ENCODE measurements at places on chromosomes 7 and 10.

DNA sequence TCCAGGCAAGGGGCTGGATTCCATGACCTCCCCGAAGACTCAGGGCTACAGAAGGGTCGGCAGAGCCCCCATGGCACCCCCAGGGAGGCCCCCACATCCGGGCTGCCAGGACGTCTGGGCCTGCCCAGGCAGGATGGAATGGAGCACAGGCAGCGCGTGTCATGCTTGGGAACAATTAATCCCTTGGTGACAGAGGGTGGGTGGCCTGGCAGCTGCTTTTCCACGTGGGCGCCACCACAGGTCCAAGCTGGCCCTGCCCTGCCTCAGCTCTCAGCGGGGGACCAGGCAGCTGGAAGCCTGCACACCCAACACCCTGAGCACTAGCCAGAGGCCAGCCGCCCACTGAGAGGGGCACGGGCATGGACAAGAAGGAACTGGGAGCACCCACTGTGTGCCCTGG is 11.4 kb downstream of the ELN start:
- peak; percentile 68 for DNase-seq

GRCh38 chr10:86155054-86155921 is 211.3 kb downstream of the GRID1 start:
- DNase-seq = no peak

GRCh38 chr10:14195433-14195832 is 135.3 kb downstream of the FRMD4A start:
- no peak for DNase-seq

DNA sequence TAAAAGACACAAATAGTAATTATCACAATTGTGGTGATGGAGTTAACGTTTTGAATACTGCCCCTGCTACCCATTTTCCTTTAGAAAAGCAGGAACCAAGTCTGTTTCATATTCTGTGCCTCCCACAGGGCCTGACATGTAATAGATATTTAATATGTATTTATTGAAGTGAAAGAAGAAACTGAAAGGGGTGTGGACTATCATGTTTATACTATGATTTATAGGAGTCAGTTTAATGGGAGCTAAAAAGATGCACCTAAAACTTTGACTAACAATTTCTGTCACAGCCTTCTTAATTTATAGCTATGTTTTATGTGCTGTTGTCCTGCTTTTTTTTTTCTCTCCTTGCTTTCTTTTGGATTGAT is 24.1 kb upstream of the BHLHA15 start:
- no peak for DNase-seq

DNA sequence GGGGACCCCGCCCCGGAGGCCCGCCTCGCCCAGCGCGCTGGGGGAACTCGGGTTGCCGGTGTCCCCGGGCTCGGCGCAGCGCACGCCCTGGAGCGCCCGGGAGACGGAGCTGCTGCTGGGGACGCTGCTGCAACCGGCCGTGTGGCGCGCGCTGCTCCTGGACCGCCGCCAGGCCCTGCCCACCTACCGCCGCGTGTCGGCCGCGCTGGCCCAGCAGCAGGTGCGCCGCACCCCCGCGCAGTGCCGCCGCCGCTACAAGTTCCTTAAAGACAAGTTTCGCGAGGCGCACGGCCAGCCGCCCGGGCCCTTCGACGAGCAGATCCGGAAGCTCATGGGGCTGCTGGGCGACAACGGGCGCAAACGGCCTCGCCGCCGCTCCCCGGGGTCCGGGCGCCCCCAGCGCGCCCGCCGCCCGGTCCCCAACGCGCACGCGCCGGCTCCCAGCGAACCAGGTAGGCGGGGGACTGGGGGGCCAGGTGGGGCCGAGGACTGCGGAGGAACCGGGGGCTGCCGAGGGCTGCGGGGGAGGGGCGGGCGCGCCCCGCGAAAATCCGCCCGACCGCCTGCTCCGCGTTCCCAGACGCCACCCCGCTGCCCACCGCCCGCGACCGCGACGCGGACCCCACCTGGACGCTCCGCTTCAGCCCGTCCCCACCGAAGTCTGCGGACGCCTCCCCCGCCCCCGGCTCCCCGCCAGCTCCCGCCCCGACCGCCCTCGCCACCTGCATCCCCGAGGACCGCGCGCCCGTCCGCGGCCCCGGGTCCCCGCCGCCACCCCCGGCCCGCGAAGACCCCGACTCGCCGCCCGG is 574 bp downstream of the UTF1 start:
- DNase-seq = no peak

- DNase-seq = no peak
These were observed 82.9 kb downstream of the SEMA3D start for GRCh38 chr7:85103962-85104361.

GRCh38 chr7:156635529-156636385 is 4.8 kb upstream of the RNF32 start:
- no peak for DNase-seq

DNA sequence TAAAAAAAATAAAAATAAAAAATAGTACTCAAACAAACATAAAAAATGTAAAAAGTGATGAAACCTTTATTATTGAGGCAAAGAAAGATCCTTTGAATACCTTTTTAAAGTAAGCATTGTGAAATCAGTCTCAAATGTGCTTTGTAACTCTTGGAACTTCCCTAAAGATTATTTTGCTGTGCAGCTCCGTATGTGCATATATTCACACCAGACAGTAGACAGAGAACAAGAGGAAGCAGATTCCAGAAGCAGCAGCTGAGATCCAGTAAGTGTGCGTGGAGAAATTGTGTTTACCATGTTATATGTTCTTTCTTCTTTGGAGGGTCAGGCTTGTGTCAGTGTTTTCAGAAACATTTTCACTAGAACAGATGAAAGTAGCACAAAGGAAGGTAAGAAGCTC is 324.9 kb downstream of the AGMO start:
- DNase-seq = no peak

DNA sequence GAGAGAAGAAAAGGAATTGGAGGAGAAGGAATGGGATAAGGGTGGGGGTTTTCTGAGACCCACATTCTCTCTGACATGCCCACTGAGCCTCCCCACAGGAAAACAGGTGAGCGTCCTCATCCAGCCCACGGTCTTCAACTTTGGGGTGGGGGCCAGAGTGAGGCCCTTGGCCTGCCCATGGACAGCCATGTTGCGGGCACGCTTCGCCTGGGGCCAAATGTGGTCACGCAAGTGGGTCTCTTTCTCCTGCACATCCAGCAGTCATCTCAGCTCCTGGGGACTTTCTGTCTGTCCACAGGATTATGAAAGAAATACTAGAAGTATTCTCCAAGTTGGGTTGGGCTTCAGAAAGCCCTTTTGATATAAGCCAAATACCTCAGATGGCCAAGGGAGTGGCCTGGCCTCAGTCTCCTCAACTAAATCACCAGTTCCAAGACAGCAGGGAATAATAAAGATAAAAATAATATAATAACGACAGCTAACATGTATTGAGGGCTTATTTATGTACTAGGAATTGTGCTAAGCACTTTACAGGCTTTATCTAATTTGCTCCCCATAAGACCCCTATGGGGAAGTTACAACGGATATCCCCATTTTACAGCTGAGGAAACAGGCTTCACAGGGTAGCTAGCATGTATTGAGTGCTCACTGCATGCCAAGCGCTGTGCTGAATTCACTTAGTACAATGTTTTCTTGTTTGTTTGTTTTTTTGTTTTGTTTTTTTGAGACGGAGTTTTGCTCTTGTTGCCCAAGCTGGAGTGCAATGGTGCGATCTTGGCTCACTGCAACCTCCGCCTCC is 57.2 kb upstream of the LBX1 start:
- DNase-seq = no peak

- no peak for DNase-seq
These were observed 189.2 kb downstream of the PLPP4 start for GRCh38 chr10:120646159-120646732.

GRCh38 chr7:1144269-1144771 is 15.7 kb downstream of the ZFAND2A start:
- DNase-seq = peak; percentile 56

DNA sequence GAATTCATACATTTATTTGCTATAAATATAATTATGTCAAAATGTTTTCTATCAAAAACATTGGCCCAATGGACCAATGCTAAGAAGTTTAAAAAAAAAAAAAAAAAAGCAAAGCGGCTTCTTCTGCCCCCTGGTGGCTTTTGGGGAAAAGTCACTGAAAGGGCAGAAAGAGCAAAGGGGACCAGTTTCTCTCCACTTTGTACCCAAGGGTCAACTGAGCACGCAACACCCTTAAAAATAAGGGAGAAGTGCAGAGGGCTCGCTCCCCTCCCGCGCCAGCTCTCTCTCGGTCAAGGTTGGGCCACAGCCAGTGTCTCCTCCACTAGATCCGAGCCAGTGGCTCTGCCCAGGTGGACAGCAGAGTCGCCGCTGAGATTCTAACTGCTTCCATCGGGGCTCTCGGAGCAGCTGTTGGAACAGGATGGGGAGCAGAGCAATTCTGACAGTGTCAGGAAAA is 136.4 kb upstream of the FGFR2 start:
- no peak for DNase-seq

- no peak for DNase-seq
These were observed 125.3 kb downstream of the SORCS3 start for GRCh38 chr10:104766341-104766740.

GRCh38 chr10:126135177-126135576 is 238.8 kb downstream of the FANK1 start:
- DNase-seq = no peak

DNA sequence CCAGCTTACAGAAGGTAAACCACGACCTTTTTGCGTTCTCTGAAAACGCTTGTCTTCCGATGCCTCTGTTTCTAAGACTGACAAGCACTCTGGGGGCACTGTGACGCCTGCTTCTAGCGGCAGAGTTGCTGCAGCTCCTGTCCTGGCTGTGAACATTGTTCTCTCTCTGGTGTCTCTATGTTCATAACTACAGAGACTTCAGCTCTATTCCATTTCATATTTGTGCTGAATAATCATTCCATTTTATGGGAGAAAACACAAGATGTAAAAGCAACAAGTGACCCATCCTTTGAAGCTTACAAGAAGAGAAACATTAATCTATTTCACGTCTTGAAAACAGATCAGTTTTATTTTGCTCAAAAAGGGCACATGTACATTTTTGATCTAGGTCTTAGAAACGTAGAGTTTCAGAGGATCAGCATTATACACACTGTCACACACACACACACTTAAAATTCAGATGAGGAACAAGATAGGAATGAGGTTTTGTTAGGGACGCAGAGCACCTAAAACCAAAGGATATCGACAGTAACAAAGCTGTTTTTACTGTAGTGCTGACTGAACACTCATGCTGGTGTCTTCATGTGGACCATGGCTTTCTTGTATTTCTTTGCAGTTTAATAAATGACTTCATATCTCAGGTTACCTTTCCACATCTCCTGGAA is 3.0 kb downstream of the IKZF1 start:
- DNase-seq = no peak

DNA sequence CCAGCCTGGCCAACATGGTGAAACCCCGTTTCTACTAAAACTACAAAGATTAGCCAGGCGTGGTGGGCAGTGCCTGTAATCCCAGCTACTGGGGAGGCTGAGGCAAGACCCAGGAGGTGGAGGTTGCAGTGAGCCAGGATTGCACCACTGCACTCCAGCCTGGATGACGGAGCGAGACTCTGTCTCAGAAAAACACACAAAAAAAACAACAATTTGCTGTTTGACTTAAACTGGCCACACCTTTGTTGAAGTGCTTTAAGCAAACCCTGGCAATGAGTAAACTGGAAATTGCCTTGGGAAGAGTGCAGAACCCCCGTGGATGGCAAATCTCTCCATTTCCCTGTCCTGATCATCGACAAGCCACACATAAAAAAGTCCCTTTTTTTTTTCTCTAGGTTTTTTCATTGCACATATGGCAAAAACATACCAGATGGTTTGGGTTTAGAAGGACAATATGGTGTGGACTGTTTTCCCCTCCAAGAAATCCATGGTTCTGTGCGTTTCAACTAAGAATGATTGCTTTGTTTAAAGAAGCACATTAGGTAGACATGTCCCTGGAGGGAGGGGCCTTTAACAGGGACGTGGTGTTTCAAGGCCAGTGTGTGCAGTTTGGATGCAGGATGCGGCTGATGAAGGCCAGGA is 76.9 kb downstream of the NRP1 start:
- DNase-seq = peak; percentile 50

DNA sequence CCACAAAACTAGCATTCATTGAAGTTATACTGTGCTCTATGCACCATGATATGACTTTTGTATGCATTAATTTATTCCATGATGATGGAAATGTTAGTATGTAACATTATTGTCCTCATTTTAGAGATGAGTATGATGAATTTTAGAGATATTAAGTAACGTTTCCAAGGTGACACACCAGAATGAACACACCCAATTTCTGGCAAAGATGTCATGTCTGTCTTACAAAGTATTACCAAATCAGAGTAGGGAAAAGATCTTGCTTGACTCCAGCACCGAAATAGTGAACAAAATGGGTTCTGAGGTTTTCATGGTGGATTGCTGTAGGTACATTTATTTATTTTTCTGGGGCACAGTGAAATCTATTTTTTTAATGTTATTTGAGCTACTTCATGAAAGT is 33.8 kb upstream of the COL1A2 start:
- DNase-seq = no peak

DNA sequence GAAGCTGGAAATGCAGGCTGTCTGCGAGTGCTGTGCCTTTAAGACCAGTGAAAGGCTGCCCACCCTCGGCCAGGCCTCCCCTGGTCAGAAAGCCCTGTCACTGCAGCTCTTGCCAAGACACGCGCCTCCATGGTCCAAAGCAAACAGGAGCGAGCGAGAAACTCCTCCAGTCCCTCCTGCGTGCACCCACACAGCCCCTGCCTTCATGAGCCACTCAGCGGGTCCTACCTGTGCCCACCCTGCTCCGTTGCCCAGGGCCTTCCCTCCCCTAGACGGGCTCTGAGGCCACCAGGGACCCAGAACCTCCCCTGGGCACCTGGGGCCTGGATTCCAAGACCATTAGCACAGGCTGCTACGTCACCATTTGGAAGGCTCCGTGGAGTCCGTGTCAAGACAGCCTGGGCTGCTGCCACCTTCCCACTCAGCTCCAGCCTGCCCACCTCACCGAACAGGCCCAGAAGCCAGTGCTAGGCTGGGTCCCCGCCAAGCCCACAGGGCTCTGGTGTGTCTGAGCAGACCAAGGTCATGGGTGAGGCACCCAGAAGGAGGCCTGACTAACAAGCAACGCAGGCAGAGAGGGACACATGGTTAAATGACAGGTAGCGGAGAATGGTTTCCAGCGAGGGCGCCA is 144.5 kb downstream of the NEURL1 start:
- peak; percentile 75 for DNase-seq

- DNase-seq = no peak
These were observed 510.5 kb downstream of the CCSER2 start for GRCh38 chr10:84838851-84839250.

DNA sequence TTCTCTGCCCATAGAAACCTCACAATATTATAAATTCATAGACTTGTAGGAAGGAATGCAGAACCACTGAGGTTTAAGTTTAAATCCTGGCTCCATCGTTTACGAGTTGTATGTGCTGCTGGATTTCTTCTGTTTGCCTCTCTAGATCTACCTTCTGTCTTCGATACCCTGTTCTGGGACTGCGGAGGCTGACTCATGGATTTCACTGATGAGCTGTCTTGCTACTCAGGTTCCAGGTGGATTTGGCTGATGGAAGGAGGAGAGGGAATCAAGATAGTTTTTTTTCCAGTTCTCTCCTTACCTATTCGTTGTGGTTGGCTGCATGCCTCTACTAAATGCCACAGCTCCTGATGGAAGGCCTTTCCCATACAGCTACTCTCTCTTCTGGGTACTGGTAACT is 375.8 kb downstream of the REEP3 start:
- DNase-seq = no peak

- no peak for DNase-seq
These were observed 56.3 kb downstream of the SLC13A1 start for GRCh38 chr7:123143252-123144006.

GRCh38 chr10:47026301-47027107 is 115.3 kb downstream of the PTPN20 start:
- peak; percentile 23 for DNase-seq

Measured in stomach (tissue), 19 donors.